ENCODE measurements at places on chromosomes 3 and 15.

- DNase-seq, result no peak
These were observed 138.1 kb downstream of the GREM1 start for GRCh38 chr15:32855942-32856341.

DNA sequence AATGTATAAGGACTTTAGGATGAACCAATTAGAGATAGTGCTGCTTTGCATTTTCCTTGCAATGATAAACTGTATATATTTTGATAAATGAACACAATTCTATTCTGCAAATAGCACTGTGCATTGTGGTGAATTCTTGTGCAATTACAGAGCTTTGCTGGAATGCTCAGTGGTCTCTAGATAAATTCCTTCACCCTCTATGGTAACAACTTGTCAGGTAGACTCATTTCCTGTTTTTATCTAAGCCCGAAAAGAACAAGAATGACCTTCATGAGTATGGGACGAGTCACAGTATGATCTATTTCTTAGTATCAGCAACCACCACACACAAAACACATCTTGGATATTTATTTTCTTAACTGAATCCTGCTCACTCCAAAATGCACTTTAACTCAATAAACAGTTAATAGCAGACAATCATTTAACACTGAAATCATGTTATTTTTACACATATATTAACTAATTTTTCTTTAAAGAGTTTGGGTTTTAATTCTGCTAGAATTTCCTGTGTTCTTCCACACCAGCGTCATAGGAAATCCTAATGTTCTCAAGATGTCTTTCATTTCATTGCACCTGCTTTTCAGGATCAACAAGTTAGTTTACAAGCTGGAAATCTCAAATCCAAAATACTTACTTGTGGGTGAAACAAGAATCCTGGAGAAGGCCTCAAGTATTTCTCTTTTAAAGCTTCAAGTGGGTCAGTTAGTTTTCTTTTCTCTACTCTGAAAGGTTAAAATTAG, 551.2 kb downstream of the MECOM start:
- peak; percentile 8 for DNase-seq

DNA sequence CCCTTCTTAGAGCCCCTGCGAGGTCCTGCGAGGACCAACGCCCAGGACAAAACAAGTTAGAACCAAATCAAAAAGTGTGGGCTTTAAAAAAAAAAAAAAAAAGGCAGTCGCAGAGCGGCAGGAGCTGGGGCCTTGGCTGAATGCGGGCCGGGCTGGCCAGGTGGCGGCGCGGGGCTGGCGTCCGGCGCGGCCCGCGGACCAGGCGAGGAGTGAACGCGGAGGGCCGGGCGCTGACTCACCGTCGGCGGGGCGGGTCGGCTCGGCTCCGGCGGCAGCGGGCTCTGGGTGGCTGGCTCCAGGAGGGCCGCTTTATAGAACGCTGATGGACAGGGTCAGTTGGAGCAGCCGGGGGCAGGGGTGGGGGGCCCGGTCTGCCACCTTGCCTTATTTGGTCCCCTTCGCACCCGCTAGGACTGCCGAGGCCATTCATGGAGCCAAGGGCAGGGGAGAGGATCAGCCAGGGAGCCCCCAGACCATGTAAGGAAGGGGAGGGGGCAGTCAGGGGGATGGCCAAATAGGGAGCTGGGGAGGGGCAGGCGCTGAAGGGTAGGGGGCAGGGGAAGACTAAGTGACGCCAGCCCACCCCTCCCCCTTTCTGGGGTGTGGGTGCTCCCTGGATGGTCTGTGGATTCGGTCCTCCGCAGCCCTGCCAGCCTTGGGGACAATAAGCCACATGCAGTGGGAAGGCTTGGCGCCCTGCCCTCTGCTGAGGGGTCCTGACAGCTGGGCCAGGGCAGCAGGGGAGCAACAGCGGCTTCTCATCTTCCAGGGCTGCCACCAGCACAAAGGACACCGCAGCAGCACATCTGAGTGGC, at the start of gene ACTC1:
Gene ACTC1, minus strand, starts transcription at position 283 of the 815 bp plus-strand sequence. CDS start 741 bp downstream, outside the sequence.
- peak; percentile 10 for DNase-seq

DNA sequence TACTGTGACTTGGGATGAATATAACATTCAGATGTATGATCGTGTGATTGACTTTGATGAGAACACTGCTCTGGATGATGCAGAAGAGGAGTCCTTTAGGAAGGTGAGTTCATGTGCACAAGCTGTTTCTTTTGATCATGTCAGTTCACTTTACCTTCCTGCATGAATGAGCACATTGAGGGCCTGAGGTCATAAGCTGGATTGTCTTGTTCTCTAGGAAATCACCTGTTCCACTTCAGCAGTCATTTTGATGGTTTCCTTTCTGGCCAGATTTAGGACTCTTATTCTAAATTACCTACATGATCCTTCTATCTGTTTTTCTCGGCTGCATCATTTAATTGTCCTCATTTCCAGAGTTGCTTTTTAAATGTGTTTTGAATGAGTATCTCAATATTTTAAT, 4.1 kb downstream of the RCN2 start:
- DNase-seq, result no peak

DNA sequence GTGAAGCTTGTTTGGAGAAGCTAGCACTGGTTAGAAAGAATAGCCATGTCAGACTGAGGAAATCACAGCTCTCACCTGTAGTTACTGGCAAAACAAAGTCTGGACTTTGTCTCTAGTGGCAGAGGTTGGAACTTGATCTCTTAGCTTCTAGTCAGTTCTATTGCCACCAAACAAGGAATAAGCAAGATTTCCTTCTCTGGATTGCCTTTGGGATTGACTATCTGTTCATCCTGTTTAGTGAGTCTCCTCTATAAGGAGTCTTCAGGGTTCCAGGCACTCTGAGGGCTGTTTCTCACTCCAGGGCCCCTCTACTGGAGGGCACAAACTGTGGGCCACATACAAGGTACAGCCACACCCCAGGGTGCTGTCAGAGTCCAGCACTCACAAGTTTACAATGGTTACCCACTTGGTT, 426.6 kb upstream of the THBS1 start:
- DNase-seq, result no peak

DNA sequence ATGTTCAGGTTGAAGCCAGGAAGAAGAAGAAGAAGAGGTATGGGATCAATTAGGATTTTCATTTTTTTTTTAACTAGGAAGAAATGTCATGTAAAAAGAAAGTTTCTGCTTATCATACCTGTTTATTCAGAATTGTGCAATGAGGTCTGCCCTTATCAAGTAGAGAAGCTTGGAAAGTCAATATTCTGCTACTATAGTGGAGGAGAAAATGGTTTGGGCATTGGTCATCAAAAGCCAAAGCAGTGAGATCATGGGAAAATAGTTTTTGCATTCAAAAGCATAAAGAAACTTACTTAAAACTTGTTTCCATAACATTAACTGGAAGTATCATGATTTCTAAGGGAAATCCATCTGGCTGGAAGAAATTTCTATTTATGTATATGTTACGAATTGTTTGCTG, 1239.2 kb downstream of the NSUN3 start:
- DNase-seq, result no peak

- peak; percentile 76 for DNase-seq
These were observed 493.4 kb upstream of the TGFBR2 start for GRCh38 chr3:30112902-30113484.

DNA sequence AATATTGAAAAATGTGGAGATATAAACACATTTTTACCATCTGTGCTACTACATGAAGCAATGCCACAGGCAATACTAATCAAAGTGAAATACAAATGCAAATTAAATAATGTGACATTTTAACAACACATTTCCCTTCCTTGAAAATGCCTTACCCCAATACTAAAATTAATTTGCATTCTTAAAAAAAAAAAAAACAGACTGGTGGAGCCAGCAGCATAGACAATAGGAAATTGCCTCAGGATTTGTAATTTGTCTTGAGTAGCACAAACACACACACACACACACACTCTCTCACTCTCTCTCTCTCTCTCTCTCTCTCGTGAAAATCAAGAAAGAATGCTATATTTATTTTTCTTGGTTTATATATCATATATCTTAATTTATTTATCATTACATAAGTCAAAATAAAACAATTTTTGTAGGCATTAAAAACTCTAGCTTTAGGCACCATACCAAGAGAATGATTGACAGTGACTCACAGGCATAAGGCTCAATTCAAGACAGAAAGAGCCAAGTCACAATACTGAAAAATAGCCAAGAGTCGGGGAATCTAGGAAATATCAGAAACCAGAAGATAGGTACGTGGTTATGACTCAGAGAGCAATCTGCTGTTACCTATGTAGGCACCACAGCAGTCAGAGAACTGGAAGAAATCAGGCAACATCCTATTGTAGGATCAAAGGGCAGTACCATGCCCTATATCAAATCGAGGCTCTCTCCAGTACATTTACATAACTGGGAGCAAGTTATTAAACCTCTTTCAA, 23.0 kb downstream of the SUCNR1 start:
- peak; percentile 32 for DNase-seq

DNA sequence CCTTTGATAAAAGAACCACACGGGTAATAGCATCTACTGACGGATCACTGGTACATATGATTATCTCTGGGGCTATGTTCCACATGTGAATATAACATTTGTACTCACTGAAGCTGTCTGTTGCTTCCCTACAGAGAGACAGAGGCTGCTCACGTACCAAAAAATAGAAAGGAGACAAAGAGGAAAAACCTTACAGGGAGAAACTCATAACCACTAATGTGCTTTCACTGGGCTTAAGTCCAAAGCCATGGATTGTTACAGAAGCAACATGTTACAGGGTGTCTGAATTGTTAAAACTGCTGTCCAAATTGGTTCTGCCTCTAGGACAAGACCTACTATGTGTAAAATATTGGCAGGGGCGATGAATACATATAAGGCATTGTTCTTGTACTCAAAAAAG, 311.9 kb downstream of the FOXP1 start:
- DNase-seq, result no peak

DNA sequence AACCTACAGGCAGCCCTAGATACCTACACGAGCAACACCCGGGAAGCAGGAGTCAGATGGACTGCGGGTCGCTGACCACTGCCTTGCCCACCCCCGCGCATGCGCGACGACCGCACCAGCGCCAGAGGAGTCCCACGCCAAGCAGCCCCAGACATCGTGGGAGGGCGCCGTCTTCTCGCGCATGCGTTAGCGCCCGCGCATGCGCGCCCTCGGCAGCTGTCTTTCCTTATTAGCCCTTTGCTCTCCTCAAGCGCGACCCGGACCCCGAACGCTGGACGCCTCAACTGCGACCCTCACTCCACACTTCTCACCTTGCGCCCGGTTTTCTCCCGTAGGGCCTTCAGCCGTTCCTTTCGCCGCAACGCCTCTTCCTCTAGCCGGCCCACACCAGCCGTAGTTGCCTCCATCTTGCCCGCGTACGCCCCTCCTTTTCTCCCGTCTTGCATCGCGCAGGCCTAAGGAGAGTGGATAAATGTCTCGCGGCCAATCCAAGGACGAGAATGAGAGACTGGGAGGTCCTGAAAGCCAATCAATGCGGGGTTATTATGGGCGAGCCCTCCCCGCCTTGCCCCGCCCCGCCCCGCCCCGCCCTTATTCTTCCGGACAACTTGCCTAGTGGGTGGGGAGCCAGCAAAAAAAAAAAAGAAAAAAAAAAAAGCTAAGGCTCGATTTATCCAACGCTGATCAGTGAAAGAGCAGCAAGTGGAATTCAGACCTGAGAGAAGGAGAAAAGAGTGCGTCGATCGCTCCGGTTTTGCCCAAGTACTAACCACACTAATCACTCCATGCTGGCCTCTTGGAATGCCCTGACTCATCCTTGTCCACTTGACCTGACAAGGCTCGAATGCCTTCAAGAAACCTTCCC, at the start of gene CCDC12:
Gene CCDC12, minus strand, starts transcription at position 420 of the 865 bp plus-strand sequence. Its CDS starts 13 bp downstream, at position 407.
- DNase-seq, result peak; percentile 99

DNA sequence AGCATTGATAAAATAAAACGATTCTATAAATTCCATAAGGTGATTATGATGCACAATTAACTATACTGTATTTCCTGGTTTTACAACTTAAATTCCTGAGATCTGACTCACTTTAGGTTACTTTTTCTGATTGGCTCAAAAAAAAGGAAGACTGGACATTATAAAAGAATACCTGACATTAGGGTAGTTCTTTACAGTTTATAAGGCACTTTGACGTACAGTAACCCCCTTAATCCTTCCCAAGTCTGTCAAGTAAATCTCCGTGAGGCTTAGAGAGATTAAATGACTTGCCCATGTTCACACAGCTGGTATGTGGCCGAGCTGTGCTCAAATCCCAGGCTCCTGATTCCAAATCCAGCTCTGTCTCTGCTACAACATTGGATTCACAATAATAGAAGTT, 1.0 kb upstream of the SLTM start:
- no peak for DNase-seq

- DNase-seq, result no peak
These were observed 632.9 kb downstream of the EPHA3 start for GRCh38 chr3:89740080-89740880.

- no peak for DNase-seq
These were observed 122.5 kb downstream of the TJP1 start for GRCh38 chr15:29699791-29700190.

DNA sequence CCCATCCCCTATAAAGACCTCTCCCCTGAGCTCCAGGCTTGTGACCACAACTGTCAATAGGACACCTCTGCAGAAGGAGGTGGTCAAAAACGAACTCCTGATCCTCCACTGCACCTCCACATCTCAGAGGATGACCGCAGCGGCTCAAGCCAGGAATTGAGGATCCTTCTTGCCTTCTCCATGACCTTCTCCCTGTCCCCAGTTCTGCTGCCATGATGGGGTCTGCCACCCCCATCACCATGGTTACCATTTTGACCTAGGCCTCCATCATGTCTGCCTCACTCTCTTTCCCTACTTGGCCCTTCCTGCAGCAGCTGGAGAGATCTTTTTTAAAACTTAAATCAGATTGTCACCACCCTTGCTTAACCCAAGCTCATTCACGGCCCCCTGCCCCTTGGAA, 81.3 kb upstream of the LINGO1 start:
- no peak for DNase-seq

- no peak for DNase-seq
These were observed 11.0 kb upstream of the MAP4 start for GRCh38 chr3:48026951-48027908.

DNA sequence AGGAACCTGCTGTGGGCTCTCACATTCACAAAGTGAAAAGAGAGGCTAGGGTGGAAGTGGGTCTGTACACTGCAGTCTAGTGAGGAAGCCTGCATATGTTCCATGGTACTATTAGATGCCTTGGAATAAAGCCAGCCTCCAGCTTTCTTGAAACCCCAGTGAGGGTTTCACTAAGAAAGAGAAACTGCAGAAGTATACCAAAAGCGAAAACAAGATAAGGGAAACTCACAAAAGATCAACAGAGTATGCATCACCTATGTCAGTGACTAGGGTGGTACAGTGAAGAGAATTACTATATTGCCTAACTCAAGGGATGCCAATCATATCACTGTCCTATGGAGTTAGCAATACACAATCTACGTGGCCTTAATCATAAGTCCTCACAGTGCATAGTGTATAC, 212.5 kb upstream of the GADL1 start:
- DNase-seq, result no peak

DNA sequence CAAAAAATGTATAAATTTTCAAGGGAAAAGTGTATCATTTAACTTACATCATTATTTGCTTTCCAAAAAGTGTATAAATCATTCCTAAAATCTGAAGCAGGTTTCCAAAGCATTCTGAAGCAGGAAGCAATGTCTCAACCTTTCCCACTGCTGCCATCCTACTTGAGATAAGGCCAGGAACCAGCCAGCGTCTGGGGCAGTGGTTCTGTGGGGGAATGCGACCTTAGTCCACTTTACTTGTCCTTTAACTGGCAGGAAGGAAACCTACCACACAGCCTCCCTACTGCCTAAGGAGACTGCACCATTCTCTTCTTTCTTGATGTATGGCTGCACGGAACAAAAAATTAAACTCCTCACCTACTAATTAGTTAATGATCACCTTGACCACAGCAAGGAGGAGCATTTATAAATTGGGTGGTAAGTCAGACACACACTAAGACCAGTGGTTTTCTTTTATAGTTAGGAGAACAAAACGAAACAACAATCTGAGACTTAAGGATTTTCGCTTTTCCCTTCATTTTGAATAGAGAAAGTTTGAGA, 3.7 kb downstream of the SORD start:
- DNase-seq, result no peak

GRCh38 chr3:124422805-124423204, 307.4 kb upstream of the UMPS start:
- DNase-seq, result no peak
